ENCODE measurements at places on chromosomes 4 and X.

DNA sequence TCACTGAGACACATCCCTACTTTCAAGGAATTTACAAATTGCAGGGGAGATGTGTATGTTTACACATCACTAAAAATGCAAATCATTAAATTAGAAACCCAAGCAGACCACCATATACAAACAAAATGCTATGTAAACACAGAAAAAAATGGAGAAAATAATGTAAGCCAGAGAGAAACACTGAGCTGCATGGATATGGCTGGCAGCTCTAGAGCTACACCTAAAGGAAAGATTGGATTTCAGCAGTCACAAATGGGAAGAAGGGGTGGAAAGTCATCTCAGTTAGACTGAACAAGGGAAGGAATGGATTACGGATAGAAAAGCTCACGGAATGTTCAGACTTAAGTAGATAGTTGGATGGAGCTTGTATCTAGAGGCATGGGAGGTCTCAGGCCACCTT is 186.3 kb downstream of the MOSPD2 start:
- no peak for DNase-seq

GRCh38 chr4:151912632-151913031 is 151.8 kb upstream of the GATB start:
- no peak for DNase-seq

GRCh38 chr4:7845493-7846128 is 94.0 kb downstream of the AFAP1 start:
- no peak for DNase-seq

- DNase-seq, result no peak
Measured at GRCh38 chrX:372856-373640, 13.7 kb downstream of the PPP2R3B start.

DNA sequence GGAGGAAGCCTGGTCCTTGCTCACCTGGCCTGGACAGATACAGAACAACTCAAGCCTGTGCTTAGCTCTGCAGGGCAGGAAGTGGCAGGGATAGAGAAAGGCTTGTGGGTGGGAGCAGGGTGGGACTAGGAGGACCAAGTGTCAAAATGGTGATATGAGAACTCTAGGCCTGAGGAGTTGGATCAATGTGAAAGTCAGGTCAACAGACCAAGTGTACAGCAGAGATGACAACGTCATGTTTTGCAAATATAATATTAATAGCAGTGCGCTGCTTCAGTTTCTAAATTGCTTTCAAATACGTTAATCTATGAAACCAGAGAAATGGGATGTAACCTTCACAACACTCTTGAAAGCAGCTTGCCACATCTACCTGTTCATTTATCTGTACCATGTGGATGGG is 114.2 kb upstream of the MAP3K15 start:
- no peak for DNase-seq
